GM12891 (cell line): ENCODE measurements at places on chromosomes 4 and X.

DNA sequence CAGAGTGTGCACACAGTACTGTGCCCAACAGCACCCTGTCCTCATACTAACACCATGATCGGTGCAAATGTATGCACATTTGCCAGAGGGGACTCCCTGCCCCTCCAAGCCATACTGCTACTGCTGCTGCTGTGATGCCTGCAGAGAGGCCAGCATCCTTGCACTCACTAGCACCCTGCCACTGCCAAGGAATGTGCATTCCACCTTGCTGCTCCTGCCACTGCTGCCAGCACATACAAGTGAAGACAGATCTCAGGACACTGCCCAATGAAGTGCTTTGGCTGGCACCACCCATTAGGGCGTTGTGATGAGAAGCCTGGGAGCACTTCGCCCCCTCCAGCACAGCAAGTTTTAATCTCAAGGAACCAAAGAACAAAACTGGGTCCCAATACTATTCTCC, 146.3 kb upstream of the DMD start:
- DNase-seq, result no peak

DNA sequence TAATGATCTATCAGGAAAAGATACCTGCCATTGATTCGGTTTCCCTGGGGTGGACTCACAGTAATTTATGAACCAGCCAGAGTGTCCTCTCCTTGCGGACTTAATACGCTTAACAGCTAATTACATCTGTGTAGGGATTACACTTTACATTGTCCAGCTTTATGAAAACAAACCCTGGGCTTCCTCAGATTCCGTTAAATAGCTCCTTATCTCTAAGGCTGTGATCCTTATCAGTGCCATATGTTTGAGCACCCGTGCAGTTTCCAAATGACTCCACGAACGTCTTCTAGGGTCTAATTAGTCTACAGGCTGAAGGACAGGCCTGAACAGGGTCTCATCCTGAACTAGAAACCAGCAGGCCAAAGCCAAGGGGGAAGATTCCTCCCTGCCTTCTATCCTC, 56.9 kb downstream of the KDR start:
- DNase-seq, result no peak

GRCh38 chr4:89299153-89299791, 8.3 kb downstream of the GPRIN3 start:
- DNase-seq, result no peak

GRCh38 chr4:109908731-109909130, 4.0 kb upstream of the EGF start:
- DNase-seq, result no peak

DNA sequence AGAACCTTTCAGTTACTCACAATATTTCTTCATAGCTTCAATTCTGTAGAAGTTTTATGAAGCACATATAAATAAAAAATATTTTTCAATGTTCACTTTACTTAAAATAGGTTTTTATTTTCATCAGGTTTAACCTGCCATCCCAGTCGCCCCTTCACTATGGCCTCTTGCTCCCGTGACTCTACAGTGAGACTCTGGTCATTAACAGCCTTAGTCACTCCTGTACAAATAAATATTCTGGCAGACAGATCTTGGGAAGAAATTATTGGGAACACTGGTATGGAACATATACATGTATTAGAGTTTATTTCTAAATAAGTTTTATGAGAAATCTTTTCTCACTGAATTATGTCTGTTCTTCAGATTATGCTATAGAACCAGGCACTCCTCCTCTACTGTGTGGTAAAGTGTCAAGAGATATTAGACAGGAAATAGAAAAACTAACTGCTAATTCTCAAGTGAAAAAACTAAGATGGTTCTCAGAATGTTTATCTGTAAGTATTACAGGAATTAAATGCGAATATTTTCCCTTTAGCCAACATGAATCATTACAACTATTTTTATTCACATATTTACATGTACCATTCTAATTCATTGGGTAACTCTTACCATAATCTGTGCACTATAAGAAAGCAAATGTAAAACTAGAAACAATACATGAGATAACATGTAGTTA, 45.6 kb downstream of the SPATA4 start:
- no peak for DNase-seq

GRCh38 chr4:126727461-126727860, 905.3 kb upstream of the INTU start:
- no peak for DNase-seq

DNA sequence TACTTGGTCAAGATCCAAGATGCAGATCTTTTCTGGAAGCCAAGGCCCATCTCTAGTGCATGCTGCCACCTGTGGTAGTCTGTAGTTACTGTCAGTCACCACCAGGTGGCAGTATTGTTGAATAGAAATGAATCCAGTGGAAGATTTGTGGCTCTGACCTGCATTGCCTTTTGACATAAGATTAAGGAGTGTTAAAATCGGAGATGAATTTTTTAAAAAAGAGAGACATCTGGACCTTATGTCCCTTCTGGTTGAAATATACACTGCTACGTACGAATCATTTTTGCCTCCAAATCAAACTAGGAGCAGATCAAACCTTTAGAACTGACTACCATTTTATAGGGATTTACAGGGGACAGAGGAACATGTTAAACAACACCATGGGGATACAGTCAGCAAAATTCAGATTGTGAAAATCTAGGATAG, 46.9 kb upstream of the RHOH start:
- peak; percentile 21 for DNase-seq

- no peak for DNase-seq
Measured at GRCh38 chr4:43766648-43767047, 682.0 kb downstream of the KCTD8 start.

- DNase-seq, result no peak
Measured at GRCh38 chrX:130263016-130263415, 5.7 kb downstream of the ZNF280C start.

GRCh38 chrX:120560405-120560841, 339 bp downstream of the CUL4B start:
- no peak for DNase-seq

- DNase-seq, result no peak
Measured at GRCh38 chr4:148265627-148266026, 176.6 kb downstream of the NR3C2 start.

DNA sequence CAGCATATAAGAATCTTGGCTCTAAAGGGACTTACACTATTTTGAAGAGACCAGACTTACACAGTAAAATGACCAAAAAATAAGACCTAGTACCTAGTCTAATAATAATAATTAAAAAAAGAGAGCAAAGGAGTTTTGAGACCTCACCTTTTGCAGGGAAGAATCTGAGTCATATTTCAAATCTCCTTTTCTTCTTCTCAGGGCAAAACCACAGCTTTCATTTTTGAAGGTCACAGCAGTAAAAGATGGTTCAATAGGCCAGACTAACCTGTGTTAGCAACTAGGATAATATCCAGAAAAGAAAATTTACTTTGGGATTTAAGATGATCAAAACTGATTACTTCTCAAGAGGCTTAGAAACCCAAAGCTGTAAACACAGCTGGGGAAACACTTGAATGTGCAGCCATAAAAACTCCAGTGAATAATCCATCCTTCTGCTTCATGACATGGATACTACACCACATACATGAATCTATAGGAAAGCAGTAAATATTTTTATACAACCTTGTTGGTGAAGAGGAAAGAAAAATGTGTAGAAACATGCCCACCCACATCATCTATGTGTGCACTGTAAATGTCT, 25.9 kb upstream of the LNX1 start:
- no peak for DNase-seq

DNA sequence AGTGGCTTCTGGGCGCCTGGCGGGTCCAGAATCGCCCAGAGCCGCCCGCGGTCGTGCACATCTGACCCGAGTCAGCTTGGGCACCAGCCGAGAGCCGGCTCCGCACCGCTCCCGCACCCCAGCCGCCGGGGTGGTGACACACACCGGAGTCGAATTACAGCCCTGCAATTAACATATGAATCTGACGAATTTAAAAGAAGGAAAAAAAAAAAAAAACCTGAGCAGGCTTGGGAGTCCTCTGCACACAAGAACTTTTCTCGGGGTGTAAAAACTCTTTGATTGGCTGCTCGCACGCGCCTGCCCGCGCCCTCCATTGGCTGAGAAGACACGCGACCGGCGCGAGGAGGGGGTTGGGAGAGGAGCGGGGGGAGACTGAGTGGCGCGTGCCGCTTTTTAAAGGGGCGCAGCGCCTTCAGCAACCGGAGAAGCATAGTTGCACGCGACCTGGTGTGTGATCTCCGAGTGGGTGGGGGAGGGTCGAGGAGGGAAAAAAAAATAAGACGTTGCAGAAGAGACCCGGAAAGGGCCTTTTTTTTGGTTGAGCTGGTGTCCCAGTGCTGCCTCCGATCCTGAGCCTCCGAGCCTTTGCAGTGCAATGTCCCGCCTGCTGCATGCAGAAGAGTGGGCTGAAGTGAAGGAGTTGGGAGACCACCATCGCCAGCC, at the start of gene ATOH1:
ATOH1 (plus strand) TSS at position 422 of the 663 bp plus-strand sequence; CDS start at position 596, 174 bp downstream.
- no peak for DNase-seq

- no peak for DNase-seq
Measured at GRCh38 chrX:132333351-132333750, 114.1 kb upstream of the RAP2C start.
